ENCODE measurements at places on chromosomes 4 and X. TPM values are rescaled to one million over a fixed set of nuclear protein-coding genes. Genes with fewer than 3 reads are reported as not detected.

DNA sequence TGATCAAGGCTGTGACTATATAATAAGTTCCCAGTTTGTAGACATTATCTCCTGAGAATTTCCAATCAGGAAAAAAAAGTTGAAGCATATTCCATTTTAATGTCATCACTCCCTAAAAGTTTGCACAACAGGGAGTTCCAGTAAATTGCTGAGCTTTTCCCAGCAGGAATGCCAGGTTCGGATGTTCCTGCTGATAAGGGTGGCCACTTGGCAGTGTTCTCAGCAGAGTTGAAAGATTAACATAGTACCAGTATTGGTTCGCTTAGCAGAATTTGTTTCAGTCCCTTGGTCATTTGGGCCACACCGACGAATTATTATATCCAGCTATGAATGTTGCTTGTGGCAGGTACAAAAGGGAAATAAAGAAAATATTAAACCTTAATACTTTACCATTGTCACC lies 5.2 kb upstream of the CXCL2 start:
- no peaks in the 10 kb centered on the region for H3K36me3 ChIP-seq
- no peak for DNase-seq
- H3K27ac ChIP-seq: no peak overlapping the region
- H3K4me3 ChIP-seq: no peak overlapping the region
- H3K4me1 ChIP-seq: peaks cover 5% of the 10 kb centered on the region

- DNase-seq: no peak
- H3K4me3 ChIP-seq: no peak overlapping the region
- peaks cover 22% of the 10 kb centered on the region for H3K36me3 ChIP-seq
- H3K27ac ChIP-seq: no peak overlapping the region
- H3K27me3 ChIP-seq: no peaks in the 10 kb centered on the region
Measured at GRCh38 chrX:9706421-9706820, 59.2 kb downstream of the GPR143 start.

DNA sequence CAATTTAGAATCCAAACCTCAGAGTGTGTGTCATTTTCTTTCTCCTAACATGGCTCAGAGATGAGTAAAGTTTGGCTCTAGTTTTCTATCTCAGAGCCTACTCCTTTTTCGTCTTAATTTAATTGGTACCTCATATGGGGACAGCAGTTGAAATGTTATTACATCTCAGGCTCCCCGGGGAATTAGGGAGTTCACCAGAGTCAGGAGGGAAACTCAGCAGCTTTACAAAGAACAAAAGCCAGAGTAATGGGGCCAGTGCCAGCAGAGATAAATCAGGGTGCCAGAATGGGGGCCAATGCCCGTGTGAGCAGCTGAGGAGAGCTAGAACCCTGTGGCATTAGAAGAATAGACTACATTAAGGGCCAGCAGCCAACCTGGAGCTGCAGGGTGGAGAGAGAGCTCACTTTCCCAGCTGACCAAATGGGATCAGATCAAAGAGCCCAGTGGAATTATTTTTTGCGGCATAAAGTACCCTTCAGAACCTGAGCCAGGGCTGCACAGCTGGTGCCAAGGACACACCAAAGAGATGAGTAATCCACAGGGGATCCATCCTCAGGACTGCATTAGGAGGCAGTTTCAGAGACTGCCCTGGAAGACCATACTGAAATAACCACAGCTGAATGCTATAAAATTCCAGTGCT lies 207.1 kb upstream of the DKK2 start:
- no peak overlapping the region for H3K27ac ChIP-seq
- no peaks in the 10 kb centered on the region for H3K27me3 ChIP-seq
- DNase-seq: no peak
- H3K4me3 ChIP-seq: no peak overlapping the region
- no peaks in the 10 kb centered on the region for H3K36me3 ChIP-seq
- H3K4me1 ChIP-seq: no peaks in the 10 kb centered on the region

DNA sequence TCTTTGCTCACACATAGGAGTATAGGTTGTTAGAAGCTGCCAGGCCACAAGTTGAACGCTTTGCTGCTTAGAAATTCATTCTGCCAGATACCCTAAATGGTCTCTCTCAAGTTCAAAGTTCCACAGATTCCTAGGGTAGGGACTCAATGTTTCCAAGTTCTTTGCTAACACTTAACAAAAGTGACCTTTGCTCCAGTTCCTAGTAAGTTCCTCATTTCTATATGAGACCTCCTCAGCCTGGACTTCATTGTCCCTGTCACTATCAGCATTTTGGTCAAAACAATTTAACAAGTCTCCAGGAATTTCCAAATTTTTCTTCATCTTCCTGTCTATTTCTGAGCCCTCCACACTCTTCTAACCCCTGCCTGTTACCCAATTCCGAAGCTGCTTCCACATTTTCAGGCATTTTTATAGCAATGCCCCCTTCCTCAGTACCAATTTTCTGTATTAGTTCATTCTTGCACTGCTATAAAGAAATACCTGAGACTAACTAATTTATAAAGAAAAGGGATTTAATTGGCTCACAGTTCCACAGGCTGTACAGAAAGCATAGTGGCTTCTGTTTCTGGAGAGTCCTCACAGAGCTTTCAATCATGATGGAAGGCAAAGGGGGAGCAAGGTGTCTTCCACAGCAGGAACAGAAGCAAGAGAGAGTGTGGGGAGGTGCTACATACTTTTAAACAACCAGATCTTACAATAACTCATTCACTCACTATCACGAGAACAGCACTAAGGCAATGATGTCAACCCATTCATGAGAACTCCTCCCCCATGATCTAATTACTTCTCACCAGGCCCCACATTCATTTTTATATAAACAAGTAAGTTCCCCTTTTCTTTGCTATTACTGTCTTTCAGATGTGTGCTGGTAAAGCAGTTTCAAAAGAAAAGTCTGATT lies 11.5 kb upstream of the TLR1 start:
- H3K4me3 ChIP-seq: no peak overlapping the region
- peaks cover 6% of the 10 kb centered on the region for H3K36me3 ChIP-seq
- no peak for DNase-seq
- H3K27me3 ChIP-seq: peaks cover 4% of the 10 kb centered on the region

DNA sequence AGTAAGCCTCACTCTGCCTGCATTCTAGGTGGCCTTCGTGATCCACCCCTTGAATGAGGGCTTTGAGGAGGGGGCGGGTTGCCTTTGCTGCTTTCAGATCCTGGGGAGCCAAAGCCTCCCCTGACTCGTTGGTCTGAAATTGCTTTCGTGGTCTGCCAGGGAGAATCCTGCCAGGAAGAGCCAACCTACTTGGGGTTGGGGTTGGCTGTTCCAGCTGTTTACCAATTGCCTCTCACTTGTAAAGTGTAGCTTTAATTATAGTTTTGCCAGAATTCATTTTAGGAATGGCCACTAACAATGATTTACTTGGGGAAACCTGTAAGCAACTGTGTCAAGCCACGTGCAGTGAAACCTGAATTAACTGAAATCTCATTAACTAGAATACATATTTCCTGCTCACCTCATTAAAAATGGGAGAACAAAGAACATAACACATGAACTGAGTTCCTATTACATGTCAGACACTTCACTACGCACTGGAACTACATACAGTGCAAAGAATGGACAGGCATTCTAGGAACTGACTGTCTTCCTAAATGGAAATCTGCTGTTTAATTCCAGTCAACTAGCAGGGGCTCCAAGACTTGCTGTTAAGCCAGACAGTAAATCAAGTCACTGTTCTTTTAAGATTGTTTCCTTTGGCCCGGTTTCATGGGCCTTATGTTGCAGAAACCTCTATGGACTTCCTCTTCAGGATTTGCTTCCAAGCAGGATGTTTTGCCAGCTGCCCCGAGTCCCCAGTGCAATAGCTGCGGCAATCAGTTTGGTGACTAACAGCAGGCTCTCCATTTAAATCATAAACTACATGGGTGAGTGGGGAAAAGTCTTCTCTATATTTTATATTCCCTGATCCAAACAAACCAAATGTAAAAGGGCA lies 16.4 kb upstream of the NKRF start:
- no peaks in the 10 kb centered on the region for H3K4me1 ChIP-seq
- peaks cover 18% of the 10 kb centered on the region for H3K36me3 ChIP-seq
- no peaks in the 10 kb centered on the region for H3K27me3 ChIP-seq
- no peak overlapping the region for H3K4me3 ChIP-seq
- no peak overlapping the region for H3K27ac ChIP-seq

DNA sequence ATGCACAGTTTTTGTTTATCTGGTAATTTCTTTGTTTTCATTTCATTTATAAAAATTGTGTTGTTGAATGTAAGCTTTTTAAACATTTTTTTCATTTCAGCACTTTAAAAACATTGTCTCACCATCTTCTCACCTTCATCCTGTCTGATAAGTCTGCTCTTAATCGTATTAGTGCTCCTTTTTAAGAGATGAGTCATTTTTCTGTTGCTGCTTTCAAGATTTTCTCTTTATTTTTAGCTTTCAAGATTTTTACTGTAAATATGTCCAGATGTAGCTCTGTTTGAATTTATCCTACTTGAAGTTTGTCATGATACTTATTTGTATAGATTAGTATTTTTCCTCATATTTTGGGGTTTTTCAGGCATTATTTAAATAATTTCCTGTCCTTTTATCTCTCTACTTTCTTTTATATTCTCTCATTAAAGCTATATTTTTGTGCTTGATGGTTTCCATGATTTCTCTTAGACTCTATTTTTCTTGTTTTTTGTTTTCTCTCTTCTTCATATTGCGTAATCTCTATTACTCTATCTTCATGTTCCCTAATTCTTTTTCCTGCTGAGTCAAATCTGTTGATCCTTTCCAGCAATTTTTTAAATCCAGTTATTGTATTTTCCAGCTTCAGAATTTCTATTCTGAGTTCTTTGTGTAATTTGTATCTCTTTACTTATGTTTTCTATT lies 1400.4 kb upstream of the PCDH7 start:
- H3K4me1 ChIP-seq: no peaks in the 10 kb centered on the region
- no peak for DNase-seq
- no peaks in the 10 kb centered on the region for H3K27me3 ChIP-seq
- no peak overlapping the region for H3K27ac ChIP-seq
- no peak overlapping the region for H3K4me3 ChIP-seq

- H3K27ac ChIP-seq: no peak overlapping the region
- H3K4me3 ChIP-seq: no peak overlapping the region
- no peaks in the 10 kb centered on the region for H3K27me3 ChIP-seq
- DNase-seq: no peak
Measured at GRCh38 chr4:10963958-10964703, 279.6 kb upstream of the CLNK start.

DNA sequence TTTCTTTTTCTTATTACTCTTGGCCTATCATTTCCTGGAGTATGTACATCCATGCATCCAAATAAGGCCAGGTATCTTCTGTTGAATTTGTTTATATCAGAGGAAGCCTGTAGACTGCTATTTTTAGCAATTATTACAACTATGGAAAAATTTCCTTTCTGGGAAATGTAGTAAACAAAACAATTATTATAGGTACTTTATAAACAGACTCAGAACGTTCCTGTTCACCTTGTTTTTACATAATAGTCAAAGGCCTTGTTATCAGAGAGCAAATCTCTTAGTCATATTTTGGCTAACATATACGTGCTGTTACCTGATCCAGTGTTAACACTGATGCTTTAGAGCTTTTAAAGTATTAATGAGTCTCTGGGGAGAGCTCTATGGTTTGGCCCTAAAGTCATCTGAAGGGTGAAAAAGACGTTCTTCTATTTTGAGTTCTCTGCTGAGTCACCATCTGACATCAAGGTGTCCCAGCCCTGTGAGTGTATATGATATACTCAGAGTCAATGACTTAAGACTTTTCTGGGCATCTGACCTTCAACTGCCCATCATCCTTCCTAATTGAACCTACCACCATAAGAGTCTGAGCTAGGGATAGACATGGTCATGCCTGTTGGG lies 7.3 kb downstream of the SPARCL1 start:
- no peaks in the 10 kb centered on the region for H3K4me1 ChIP-seq
- H3K27ac ChIP-seq: no peak overlapping the region
- peaks cover 3% of the 10 kb centered on the region for H3K27me3 ChIP-seq
- H3K4me3 ChIP-seq: no peak overlapping the region

DNA sequence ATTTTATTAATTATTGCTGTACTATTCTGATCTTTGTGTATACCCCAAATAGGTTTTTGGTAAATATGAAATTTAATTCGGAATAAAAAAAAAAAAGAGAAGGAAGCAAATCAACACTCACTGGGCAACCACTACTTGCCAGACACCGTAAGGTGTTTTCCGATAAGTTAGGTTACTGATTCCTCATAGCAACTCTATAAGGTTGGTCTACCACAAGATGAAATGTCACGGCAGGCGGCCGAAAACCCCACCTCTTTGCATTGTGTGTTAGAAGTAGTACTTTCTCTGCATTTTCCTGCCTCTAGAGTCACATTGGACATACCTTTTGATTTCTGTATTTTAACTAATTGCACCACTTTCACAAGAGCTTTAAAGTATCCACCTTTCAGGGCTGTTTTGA lies 44.5 kb upstream of the RASGEF1B start:
- no peaks in the 10 kb centered on the region for H3K36me3 ChIP-seq
- no peak overlapping the region for H3K4me3 ChIP-seq
- no peak for DNase-seq
- no peaks in the 10 kb centered on the region for H3K4me1 ChIP-seq

Gene FSTL5
- not detected for total RNA-seq

Gene BEX5
- 2.2 TPM for total RNA-seq

Data from activated CD4-positive, alpha-beta T cell treated with anti-CD3 and anti-CD28 coated beads, Interleukin-2, amount 10 ng/mL, durations not matched to agents 7 days and 5 days (primary cell).